CD4-positive, alpha-beta T cell treated with Interleukin-1 beta for 1 hour (primary cell): ENCODE measurements at places on chromosomes 4 and X.

DNA sequence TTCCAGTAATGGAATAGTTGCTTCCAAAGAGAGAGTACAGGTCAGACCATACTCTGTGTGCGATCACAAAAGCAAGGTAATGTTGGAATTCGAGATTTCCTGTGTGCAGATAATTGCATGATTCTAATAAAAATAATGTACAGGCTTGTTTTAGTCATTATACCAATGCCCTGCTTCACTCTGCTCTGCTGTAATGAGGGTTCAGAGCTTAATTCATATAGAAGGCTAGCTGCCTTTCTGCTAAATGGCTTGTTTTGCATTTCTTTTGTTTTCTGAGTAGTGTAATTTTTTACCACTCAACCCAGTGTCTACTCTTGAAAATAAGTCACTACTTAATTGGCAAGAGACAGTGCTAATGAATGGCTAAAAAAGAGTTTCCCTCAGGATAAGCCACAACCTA lies 236.0 kb downstream of the CAMK2D start:
- no peak for DNase-seq

GRCh38 chr4:113968473-113968872 lies 11.0 kb downstream of the ARSJ start:
- no peak for DNase-seq

- no peak for DNase-seq
These were observed 23.0 kb upstream of the CLDN24 start for GRCh38 chr4:183345261-183345660.

DNA sequence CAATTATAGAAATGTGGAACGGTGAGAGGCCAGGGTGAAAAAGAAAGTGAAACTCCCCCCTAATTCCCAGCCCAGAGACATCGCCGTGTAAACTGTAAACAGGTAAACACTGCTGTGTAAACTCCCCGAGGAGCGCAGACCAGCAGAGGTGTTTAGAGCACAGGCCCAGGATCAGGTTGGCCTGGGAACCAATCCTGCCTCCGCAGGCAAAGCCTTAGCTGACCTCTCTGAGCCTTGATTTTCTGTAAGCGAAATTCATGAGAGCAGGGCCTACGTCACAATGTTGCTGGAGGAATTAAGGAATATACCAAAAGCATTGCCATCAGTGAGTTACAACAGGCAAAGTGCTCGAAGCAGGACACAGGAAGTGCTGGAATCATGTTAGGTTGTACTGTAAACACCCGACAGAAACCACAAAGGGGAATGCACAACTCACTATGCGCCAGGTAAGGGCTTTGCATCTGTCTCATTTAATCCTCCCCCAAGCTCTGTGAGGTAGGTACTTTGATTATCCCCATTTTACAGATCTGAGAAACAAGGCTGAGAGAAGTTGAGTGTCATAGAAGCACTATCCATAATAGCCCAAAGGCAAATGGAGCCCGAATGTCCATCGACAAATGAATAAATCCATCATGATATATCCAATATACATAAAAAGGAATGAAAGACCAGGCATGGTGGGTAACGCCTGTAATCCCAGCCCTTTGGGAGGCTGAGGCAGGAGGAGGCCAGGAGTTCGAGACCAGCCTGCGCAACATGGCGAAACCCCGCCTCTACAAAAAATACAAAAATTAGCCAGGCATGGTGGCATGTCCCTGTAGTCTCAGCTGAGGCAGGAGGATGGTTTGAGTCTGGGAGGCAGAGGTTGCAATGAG lies 30.7 kb upstream of the KIAA0232 start:
- no peak for DNase-seq

DNA sequence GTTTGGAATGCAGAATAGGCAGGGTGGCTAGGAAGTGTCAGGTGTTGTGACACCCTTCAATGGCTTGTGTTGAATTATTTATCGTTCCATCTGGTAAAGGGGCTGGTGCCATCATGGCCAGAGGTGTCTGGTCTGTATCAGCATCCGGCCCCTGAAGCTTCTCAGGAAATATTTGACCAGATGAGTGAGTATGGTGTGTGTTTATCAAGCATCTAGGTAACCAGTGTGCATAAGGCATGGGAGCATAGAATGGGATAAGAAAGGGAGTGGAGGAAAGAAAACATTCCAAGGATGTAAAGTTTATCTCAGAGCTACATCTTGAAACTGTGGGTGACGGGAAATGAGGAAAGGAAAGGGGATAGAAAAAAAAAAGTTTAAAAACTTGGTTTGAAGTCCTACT lies 109.4 kb downstream of the KLHL4 start:
- no peak for DNase-seq

GRCh38 chr4:54231768-54232688 lies 2.9 kb downstream of the PDGFRA start:
- DNase-seq = no peak

GRCh38 chr4:88610771-88611170 lies 18.5 kb downstream of the HERC3 start:
- DNase-seq = no peak
